ENCODE measurements at places on chromosomes 2 and 18. TPM values are rescaled to one million over a fixed set of nuclear protein-coding genes. Genes with fewer than 3 reads are reported as not detected.

- DNase-seq, result peak; percentile 25
Measured at GRCh38 chr2:173077506-173078177, 2.0 kb downstream of the MAP3K20 start.

DNA sequence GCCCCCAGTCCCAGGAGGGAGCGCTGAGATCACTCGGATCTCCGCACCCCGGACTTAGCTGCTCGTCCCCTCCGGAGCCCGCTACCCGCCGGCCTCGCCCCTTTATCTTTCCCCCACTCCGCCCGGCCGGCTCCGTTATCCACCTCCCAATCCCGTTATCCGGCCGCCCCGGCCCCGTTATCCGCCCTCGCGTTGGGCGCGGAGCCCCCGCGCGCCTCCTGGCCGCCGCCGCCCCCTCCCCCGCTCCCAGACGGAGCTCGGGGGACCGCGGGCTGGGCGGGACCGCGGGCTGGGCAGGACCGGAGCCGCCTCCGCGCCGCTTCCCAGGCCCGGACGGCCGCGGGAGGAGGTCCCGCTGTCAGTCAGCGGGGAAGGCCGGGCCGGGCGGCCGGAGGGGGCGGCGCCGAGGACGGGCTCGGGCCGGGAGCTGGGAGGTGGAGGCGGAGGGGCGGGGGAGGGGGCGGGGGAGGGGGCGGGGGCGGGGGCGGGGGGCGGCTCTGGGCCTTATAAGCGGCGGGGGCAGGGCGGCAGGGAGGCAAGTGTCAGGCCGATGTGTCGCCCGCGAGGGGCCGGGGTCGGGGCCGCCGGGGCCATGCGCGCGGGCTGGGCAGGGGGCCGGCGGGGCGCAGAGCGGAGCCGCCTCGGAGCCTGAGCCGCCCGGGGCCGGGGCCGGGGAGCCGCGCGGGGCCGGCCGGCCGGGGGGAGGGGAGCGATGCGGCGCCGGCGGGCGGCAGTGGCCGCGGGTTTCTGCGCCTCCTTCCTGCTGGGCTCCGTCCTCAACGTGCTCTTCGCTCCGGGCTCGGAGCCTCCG, at the start of gene PKDCC:
TSS of gene PKDCC (plus strand) at position 534 of the 811 bp plus-strand sequence. CDS start at position 713, 179 bp downstream.
- DNase-seq, result peak; percentile 58

Gene LHCGR
- not detected for total RNA-seq

Gene TEKT4
- not detected for total RNA-seq

Gene CD8B2
- not detected for total RNA-seq

GRCh38 chr18:76443519-76444445, 51.3 kb downstream of the ZNF516 start:
- DNase-seq, result no peak

- DNase-seq, result peak; percentile 41
Measured at GRCh38 chr2:224369028-224369632, 32.8 kb downstream of the FAM124B start.

GRCh38 chr2:154813636-154814035, 115.1 kb downstream of the KCNJ3 start:
- DNase-seq, result no peak

Gene GPR75
- 1.4 TPM for total RNA-seq

DNA sequence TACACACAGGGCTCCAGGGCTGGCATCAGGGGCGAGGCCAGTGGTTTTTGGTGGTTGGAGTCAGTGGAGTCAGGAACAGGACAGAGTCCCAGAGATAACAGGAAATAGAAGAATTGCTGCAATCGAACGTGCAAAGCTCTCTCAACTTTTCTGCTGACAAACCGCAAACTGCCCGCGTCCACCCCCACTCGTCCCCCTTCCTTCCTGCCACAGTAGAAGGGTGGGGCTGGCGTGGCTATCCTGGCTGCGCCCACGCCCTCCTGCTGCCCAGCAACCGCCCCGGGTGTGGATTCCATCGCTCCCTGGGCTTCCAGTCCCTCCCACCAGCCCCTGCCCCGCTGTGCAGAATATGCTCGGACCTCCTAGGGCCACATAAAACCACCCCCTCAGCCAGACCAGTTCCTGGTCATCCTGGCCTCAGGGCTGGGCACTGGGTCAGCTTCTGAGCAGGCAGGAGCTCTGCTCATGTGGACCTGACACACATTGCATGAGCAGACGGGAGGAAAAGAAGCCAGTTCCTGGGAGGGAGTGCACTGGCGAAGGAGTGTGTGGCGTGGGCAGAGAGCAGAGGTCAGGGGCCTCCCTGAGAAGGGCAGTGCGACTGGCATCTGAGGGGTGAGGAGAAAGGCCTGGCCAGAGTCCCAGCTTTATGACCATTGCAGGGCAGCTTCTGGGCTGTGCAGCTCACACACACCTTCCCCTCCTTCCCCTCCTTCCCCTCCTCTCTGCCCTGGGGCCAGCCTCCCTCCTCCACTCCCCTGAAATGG, 85.4 kb upstream of the ATG16L1 start:
- peak; percentile 85 for DNase-seq

Gene BCL2L11
- total RNA-seq, result 2.7 TPM

GRCh38 chr2:39529836-39530235, 92.8 kb upstream of the MAP4K3 start:
- no peak for DNase-seq

GRCh38 chr2:86513948-86514660, 49.1 kb downstream of the CHMP3 start:
- DNase-seq, result no peak

DNA sequence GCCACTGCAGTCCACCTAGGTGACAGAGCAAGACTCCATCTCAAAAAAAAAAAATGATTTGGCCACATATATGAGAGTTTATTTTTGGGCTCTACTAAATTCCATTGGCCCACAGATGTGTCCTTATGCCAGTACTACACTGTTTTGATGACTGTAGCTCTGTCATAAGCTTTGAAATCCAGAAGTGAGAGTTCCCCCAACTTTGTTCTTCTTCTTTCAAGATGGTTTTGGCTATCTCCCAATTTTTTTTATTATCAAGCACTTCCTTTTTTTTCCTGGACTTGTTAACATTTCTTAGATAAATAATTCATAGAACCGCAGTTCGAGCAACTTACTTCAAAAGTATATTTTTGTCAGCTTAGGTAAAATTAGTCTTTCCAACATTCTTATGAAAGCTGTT, 96.9 kb downstream of the TSHZ1 start:
- no peak for DNase-seq

DNA sequence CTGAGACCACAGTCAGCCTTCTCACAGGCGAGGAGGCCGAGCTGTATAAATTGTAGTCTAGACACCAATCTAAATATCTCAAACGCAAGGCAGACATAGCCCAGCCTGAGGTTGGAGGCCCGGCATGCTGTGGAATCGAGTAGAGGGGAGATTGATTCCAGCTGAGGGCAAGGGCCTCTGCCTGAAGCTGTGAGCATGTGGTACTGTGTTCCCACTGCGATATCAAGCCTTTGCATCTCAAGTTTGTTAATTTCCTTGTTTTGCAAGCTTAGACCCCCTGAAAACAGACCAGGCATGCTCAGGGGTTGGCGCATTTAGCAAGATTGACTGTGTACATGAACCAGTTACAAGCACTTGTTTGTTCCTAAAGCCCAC, 65.1 kb upstream of the FOSL2 start:
- DNase-seq, result no peak

GRCh38 chr2:17051538-17051937, 385.9 kb upstream of the CYRIA start:
- no peak for DNase-seq
